ENCODE measurements at places on chromosomes 13 and 19.

DNA sequence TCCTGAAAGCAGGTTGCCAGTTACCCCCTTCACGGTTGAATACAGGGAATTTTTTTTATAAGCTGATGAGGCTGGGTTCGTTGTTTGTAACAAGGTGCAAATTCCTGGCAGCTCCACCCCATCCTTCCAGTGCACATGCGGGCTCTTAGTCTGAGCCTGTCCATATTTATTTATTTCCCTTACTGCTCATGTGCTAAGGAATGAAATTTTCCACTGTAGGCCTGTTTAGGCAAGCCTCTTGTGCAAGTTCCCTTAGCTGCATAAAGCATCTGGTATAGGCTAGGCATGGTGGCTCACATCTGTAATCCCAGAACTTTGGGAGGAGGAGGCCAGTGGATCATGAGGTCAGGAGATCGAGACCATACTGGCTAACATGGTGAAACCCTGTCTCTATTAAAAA is 560.9 kb upstream of the PCDH9 start:
- DNase-seq, result no peak

- DNase-seq, result no peak
Observed at GRCh38 chr13:75468098-75468497, 13.9 kb downstream of the TBC1D4 start.

DNA sequence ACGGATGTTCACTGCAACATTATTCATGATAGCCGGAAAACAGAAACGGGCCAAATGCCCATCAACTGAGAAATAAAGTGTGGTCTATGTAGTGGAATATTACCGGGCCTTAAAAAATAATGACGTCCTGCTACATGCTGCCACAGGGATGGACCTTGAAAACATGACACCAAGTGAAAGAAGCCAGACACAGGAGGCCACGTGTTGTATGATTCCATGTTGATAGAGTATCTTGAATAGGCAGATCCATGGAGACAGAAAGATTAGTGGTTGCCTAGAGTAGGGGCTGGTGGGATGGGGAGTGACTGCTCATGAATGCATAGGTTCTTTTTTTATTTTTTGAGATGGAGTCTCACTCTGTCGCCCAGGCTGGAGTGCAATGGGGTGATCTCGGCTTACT is 3.7 kb downstream of the AP2A1 start:
- DNase-seq, result no peak

GRCh38 chr13:32746474-32746873 is 160.2 kb downstream of the PDS5B start:
- DNase-seq, result no peak

DNA sequence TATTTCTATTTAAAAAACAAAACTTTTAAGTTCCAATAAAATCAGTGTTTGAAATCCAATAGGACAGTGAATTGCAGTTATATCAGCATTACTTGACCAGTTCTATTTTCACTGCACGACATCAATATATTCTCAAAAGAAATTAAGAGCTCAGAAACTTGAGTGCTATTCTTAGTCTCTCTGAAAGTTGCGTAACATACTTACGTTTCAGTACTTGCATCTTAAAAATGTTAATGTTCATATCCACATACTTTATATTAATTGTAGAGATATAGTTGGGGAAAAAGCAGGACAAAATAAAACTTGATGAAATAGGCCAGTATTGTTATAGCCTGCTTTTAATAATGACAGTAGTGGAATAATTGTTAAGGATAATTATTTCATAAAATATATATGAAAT is 720.5 kb upstream of the PCDH9 start:
- no peak for DNase-seq

- DNase-seq, result peak; percentile 98
Observed at GRCh38 chr19:19224852-19225494, 13.2 kb downstream of the NCAN start.

- DNase-seq, result no peak
Observed at GRCh38 chr13:95226050-95226449, 75.2 kb downstream of the ABCC4 start.

- DNase-seq, result no peak
Observed at GRCh38 chr19:34925278-34925855, 1.3 kb upstream of the ZNF30 start.

- DNase-seq, result no peak
Observed at GRCh38 chr19:1089891-1090290, 5.3 kb downstream of the POLR2E start.

- DNase-seq, result no peak
Observed at GRCh38 chr13:25225970-25226369, 53.9 kb upstream of the AMER2 start.

- no peak for DNase-seq
Observed at GRCh38 chr19:52742516-52742915, 7.7 kb upstream of the ZNF611 start.

DNA sequence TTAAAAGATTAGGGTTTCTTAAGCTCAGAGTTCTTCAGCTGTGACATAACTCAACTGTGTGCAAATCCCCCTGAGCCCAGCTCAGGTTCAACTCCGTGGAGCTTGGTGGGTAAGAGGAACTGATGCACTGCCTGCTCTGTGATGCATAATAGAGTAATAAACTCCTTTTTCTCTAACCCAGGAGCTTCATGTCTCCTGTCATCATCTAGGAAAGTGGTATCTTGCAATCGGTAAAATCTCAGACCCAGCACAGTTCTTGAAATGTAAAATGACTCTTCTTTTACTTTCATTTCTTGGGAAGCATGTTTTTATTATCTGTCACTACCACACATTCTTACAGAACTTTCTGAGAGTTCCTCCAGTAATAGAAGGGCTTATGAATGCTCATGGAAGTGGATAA is 123.8 kb upstream of the PCDH9 start:
- no peak for DNase-seq

DNA sequence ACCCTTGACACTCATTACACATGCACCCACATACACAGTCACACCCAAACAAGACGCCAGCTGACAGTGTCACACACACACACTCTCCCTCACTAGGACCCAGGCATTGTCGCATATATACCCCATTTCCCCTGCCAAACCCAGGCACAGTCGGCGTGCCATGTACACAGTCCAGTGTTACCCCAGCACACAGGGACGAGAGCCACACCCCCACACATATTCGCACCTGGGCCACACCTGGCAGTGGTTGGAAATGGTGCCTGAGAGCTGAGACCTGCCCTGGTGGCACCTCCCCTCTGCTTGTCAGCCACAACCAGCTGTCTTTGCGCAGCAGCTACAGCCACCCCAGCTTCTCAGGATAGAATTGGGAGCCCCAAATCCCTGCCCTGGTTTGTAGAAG is 9.0 kb downstream of the NFIX start:
- no peak for DNase-seq

DNA sequence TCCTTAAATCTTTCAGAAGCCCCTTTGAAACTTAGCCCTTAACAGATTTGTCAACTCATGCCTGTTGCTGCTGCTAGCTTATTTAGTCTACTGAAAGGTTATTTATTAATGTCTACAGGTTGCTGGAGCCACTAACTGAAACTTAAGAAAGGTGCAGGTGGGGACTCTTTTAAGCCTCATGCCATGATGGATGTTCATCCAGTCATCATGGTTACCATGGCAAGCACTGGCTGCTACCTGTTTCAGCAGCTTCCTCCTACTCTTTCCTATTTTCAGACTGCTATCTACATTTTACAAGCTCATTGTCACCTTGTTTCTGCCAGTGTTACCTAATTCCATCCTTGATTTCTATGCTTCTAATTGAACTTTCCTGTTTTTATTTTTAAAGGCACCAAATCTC is 27.1 kb downstream of the DGKH start:
- DNase-seq, result no peak

GRCh38 chr19:1285737-1286360 is at the start of gene EFNA2:
Gene EFNA2, plus strand, starts transcription at chr19:1285873. Its CDS starts 296 bp downstream, at chr19:1286169.
- no peak for DNase-seq

DNA sequence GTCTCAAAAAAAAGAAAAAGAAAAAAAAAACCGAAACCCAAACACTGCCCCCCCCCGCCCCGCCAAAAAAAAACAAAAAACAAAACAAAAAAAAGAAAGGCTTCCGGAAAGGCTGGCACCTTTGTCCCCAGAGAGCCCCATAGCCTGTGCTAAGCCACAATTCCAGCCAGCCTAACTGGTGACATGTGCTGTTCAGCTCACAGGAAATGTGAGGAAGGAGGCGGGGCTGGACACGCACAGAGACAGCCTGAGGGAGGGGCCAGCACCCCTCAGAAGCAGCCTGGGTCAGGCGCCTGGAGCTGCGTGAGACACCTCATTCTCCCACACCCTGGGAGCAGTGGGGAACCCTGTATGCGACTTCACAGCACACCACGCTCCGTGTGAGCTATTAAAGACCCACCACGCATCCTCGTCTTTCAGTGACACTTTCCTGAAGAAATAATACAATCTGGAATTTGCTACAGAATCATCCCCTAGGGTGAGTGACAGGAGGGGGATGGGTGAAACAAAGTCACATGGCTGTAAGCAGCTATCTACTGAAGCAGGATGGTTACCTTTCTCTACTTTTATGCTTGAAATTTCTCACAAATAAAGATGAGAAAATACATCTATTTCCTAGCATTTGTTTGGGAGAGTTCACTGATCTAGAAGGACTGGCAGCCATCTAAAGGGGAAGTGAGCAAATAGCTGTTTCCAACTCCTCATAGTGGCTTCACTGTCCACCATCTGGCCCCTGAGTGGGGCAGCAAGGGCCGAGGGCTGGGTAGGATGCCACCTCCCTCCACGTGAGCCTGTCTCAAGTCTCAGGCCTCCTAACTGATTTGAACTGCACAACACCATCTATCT is 12.3 kb upstream of the SLC35E1 start:
- DNase-seq, result peak; percentile 92

- DNase-seq, result no peak
Observed at GRCh38 chr13:80458543-80458942, 117.6 kb upstream of the SPRY2 start.

- no peak for DNase-seq
Observed at GRCh38 chr13:71516521-71516920, 350.5 kb downstream of the DACH1 start.

GRCh38 chr13:36885901-36886300 is 34.1 kb downstream of the SMAD9 start:
- DNase-seq, result no peak

DNA sequence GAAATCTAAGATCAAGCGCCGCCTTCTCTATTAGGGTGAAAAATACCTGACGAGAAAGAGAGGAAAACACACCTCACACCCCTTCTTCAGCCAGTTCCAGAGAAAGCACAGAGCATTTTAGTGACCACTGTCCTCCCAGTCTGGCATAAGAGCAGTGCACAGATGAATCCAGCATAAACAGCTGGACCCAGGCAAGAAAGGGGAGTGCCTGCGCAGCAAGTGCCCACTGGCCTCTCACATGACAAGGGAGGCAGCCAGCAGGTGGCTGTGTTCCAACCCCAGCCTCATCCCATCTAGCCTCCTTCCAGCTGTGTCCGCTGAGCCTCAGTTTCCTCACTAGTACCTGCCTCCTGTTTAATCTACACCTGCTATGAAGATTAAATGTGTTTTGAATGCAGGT is 8.0 kb downstream of the MED26 start:
- no peak for DNase-seq

DNA sequence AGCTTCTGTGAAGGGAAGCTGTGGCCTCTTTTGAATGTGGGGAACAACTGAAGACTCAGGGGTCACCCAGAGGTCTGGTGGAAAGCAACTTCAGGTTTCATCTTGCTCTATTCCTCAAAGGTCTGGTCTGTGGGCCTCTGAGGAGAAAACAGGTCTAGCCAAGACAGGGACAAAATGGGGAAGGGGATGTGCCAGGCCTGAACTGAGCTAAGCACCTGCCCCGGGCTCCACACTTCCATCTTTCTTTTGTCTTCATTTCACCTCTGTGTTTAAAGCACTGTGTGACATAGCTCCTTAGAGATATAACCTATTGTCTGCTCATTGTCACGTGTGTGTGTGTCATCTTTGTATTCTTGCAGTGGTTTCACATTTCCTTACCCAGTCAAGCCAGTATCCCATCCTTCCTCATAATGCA is 19.9 kb upstream of the GDF15 start:
- DNase-seq, result no peak

DNA sequence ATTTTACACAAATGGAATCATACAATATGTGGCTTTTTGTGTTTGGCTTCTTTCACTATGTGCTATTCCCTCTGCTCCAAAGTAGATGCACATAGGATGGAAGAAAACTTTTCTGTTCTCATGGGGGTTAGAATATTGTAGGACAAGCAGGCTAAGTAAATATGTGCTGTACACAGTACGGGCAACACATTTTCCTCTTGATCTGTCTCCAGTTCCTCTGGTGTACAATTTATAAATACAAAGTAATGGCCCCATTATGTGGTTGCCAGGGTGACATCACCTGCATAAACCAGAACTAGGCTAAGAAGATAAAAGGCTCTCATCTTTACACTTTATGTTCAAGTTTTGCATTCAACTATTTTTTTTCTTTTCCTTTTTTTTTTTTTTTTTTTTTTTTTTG is 41.0 kb upstream of the SOX21 start:
- DNase-seq, result no peak

GRCh38 chr19:48351341-48351752 is 12.4 kb downstream of the TMEM143 start:
- DNase-seq, result peak; percentile 81

DNA sequence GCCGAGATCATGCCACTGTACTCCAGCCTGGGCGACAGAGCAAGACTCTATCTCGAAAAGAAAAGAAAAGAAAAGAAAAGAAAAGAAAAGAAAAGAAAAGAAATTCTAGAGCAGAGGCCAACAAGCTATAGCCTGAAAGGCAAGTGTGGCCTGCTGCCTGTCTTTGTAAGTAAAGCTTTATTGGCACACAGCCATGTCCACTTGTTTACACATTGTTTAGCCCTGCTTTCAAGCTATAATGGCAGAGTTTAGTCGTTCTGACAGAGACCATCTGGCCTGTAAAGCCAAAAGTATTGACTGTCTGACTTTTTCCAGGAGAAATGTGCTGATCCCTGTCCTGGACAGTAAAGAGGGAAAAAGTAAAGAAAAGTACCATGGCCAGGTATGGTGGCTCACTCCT is 18.3 kb downstream of the NWD1 start:
- DNase-seq, result no peak

GRCh38 chr19:2536461-2536860 is 60.5 kb downstream of the GADD45B start:
- DNase-seq, result no peak

GRCh38 chr13:28636677-28637317 is 22.1 kb upstream of the POMP start:
- no peak for DNase-seq

DNA sequence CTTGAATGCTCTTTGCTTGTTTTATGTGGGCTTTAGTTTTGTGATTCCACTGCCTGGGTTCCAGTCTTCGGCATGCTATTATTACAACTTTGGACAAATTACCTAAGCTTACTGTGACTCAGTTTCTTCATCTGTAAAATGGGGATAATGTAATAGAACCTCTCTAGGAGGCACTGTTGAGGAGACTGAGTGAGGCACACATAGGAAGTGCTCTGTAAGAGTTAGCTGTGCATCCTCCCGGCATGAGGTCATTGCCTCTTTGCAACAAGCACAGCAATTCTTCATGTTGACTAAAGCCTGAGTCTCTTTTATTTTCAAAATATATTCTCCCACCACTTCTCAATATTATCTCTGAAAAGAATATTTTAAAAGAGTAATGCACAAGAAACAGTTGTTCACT is 227.4 kb downstream of the DLEU7 start:
- no peak for DNase-seq

- no peak for DNase-seq
Observed at GRCh38 chr13:95260031-95260525, 41.2 kb downstream of the ABCC4 start.

- no peak for DNase-seq
Observed at GRCh38 chr19:33100894-33101644, 20.1 kb downstream of the GPATCH1 start.

- no peak for DNase-seq
Observed at GRCh38 chr19:38547421-38547820, 70.3 kb downstream of the MAP4K1 start.

- no peak for DNase-seq
Observed at GRCh38 chr13:53250977-53251376, 222.4 kb downstream of the OLFM4 start.

All from D721Med (cell line).